Stimulated activated CD4-positive, alpha-beta T cell treated with anti-CD3 and anti-CD28 coated beads, Interleukin-1b, Interleukin-23, amount 100 ng/mL, for 1 hour (primary cell): ENCODE measurements at places on chromosomes 3 and 15.

GRCh38 chr3:39501968-39502837 is 34.7 kb downstream of the MOBP start:
- DNase-seq: no peak

GRCh38 chr3:143332026-143332425 is 212.5 kb downstream of the CHST2 start:
- no peak for DNase-seq

DNA sequence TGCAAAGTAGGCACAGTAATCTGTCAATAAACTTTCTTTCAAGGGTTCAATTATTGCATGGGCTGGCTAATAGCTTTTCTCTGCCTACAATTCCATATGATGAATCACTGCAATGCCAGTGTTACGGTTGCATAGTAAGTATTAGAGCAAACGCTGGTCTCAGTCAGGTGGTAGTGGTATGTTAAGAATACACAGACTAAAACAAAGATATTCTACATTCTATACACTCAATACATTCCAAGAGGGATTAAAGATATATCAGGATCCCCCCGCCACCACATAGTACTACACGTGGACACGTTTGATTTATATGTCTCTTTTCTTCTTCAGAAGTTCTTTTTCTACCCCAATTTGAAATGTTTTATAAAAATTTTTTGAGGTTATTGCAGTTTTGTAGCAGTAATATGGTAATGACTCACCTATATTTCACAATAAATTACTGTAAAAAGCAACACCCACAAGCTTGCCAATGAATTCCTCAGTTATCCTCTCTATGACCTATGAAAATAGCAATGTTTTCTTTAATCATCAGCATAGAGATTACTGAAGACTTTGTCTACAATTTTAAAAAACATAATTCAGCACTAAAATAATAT is 68.2 kb downstream of the CD200R1L start:
- no peak for DNase-seq

DNA sequence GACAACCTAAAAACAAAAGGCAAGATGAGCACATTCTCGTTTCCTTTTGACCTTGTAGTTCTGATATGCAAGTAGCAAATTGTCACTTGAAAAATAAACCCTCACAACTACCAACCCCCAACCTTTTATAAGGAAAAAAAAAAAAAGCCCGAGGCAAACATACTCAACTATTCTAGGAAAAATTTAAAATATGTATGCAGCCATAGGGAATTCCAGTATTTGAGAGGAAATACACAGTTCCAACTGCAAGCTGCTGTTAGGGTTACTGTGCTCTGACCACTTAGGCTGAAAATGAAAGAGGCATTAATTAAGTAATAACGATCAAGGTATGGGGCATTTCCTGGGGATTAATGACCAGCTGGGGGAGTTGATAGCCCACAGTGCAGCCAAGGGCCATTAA is 281.9 kb upstream of the DPH6 start:
- DNase-seq: no peak

GRCh38 chr15:88341006-88341405 is 84.5 kb upstream of the NTRK3 start:
- no peak for DNase-seq

DNA sequence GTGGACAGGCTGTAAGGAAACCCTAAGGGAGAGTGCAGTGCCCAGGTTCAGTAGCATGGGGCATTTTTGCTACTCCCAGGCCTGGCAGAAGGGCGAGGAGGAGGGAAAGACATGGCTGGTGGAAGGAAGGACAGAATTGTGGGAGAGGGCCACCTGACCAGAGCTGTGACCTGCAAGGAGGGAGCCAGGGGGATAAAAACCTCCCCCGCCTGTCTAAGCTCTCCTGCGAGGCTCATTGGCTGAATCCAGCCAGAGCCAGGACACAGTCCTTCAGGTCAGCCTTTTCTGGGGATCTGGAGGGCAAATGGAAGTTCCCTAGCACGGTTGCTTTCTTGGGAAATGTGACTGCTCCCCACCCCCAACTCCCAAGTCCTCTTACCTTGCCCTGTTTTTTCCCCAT is 13.3 kb upstream of the ANKDD1A start:
- DNase-seq: no peak

- no peak for DNase-seq
Observed at GRCh38 chr3:190077395-190078045, 43.2 kb downstream of the P3H2 start.

DNA sequence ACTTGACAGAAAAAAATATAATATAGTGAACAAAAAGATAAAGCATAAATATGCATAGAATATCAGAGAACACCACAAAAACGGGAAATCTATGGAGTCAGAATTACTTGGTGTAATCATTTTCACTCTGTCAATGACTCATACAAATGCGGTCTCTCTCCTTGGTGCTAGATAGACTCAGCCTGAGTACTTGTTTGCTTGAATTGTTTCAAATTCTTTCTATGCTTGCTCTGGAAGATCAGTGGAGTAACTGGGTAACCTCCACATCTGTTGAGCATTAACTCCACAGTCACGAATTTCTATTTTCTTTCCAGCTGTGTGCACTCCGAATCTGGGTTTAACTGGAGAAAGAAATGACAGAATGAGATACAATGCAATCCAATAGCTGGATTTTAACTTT is 760.4 kb downstream of the ZPLD1 start:
- DNase-seq: no peak

DNA sequence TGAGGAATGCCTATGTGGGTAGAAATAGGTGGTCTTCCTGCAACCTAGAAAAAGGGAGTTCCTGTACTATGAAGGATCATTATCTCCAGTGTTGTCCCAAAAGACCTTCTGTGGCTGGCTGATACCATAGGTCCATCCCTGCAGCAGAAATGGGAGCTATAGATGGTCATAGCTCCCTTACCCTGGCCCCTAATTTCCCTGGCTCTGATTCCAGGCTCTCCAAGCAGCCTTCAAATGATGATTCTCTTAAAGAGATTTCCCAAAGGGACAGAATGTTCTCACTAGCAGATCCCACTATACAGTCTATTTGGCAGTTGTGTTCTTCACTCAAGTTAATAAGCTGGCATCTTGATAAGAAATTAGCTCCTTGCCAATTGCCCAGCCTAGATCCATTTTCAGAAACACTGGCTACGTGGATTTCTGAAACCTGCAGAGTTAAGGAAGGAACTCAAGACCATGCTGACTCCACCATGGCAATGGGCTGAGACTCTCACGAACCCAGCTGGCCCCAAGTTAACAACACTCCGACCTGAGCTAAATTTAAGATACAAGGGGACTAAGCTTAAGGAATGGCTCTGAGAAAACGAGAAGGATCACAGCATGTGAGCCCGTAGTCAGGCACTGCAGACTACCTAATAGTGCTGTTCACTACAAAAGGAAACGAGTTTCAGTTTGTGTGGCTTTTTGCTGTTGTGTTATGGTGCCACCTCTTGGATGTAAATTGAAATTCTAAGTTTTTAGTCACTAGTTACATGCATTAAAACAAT is 11.4 kb downstream of the C15orf40 start:
- DNase-seq: no peak

GRCh38 chr15:80547264-80547663 is 143.1 kb downstream of the ARNT2 start:
- no peak for DNase-seq

DNA sequence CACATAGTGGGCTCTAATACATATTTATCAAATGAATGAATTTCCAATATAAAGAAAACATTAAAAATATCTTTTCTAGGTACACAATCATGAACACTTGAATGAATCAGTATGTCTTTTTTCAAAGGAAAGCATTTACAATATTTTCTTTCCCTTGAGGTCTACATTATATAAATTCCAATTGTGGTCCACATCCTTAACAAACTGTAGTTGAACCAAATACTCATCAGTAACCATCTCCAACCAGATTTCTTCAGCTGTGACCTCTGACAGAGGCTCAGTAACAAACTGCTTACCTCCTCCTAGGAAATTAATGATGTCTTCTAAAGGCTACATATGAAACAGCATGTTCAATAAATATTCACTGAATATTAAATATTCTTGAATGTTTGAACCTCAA is 58.8 kb downstream of the CFAP20DC start:
- no peak for DNase-seq

DNA sequence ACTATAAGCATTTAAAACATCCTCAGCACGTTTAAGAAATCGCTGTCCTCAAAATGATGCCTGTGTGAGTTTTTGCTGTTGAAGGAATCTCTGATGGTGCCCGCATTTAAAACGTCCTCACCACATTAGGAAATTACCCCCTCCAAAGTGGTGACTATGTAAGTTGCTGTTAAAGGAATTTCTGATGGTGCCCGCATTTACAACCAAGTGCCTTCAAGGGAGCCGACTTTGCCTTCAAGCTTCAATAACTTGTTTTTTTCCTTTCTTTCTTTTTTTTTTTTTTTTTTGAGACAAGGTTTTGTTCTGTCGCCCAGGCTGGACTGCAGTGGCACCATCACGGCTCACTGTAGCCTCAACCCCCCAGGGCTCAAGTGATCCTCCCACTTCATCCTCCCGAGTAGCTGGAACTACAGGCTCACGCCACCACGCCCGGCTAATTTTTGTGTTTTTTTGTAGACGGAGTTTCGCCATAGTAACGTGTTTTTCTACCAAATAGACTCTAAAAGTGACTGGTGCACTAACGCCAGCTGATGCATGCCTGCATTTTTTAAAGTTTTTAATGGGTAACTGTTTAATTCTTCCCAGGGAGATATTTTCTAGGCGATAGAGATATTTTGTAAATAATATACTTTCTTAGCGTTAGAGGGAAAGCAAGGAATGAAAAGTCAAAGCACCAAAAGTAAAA is 19.0 kb upstream of the TSEN2 start:
- no peak for DNase-seq

DNA sequence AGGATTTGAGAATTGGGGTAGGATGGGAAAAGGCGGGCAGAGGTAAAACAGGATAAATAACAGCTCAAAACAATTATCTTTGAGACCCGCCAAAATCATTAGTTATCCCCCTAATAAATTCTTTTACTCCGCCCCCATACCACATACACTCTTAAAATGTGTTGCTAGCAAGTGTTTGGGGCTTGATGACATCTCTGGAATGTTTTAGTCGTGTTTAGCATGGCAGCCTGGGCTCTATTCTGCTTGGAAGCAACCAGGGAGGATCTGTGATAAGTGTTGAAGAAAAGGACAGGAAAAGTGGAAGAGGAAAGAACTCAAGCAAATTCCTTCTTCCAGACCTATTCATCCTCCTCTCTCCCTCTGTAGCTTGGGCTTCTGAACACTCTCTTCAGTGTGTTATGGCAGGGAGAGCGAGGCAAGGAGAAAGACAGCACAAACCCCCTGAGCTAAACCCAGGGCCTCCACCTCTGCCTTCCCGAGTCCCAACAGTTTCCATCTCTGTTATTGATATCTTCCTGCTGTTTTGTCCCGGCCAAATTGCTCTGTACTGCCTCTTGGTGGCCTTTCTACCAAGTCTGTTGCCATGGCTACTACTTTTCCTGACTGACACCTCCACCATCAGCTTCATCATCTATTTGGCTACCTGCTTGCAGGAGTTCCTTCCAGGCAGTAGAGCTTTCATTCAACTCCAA is 135.8 kb downstream of the RPL22L1 start:
- DNase-seq: no peak

DNA sequence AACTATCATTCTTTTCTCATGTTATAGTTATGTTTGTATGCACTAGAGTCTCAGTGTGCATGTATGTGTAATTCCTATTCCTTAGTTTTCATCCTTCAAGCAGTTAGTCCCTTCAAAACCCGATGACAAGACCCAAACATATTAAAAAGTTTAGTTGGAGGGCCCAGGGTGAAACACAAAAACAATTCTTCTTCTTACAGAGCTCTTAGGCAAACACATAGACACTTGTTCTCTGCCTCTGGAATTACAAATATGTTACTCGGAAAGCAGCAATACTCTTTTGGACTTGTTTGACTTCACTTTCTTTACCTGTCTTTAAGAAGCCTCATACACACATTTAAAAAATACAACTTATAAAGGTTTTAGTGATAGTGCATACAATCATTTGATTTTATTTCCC is 763 bp upstream of the CNTN6 start:
- no peak for DNase-seq

DNA sequence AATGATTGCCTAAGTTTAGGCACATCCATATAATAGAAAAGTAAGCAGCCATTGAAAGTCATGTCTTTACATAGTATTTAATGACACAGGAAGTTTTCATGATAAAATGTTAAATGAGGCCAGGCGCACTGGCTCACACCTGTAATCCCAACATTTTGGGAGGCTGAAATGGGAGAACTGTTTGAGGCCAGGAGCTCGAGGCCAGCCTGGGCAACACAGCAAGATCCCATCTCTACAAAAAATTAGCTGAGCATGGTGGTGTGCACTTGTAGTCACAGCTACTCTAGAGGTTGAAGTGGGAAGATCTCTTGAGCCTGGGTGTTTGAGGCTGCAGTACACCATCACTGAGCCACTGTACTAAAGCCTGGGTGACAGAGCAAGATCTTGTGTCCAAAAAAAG is 59.4 kb downstream of the SETMAR start:
- DNase-seq: no peak

- no peak for DNase-seq
Observed at GRCh38 chr3:58322793-58323192, 9.9 kb upstream of the PXK start.

DNA sequence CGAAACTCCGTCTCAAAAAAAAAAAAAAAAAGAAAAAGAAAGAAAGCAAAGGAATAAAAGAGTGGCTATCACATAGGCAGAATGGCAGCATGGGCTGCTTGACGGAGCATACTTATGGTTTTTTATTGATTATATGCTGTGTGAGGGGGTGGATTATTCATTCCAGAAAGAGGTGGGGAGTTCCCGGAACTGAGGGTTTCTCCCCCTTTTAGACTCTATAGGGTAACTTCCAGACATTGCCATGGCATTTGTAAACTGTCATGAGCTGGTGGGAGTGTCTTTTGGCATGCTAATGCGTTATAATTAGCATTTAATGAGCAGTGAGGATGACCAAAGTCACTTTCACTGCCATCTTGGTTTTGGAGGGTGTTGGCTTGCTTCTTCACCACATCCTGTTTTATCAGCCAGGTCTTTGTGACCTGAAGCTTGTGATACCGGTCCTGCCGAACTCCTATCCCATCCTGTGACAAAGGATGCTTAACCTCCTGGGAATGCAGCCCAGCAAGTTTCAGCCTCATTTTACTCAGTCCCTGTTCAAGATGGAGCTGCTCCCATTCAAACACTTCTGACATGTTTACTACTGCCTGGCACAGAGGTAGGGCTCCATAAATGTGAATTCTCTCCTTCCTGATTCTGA is 15.8 kb upstream of the ABHD17C start:
- DNase-seq: no peak

GRCh38 chr15:72599855-72600464 is 54.5 kb upstream of the GOLGA6B start:
- no peak for DNase-seq

- DNase-seq: no peak
Observed at GRCh38 chr3:189776149-189776824, 145.1 kb downstream of the TP63 start.

GRCh38 chr15:65881766-65882434 is 12.6 kb downstream of the RAB11A start:
- DNase-seq: no peak

- no peak for DNase-seq
Observed at GRCh38 chr3:40681658-40682055, 156.9 kb downstream of the ZNF621 start.

DNA sequence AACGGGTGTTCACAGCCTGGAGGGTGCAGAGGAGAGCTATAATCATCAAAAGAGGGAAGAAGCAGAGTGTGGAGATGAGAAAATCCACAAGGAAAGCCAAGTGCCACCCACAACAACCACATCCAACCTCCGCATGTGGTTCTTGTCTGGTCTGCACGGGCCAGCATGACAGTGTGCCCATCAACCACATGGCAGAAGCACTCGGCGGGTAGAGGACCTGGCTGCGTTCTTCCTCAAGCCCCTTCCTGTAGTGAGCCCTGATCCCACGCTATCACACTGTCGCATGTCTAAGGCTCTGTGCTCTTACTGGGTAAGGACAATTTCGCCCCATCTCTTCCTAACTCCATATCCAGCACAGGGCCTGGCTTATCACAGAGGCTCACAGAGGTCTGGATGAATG is 41.9 kb downstream of the PTPN23 start:
- DNase-seq: no peak
